ENCODE measurements at places on chromosomes 1 and 21. TPM values are rescaled to one million over a fixed set of nuclear protein-coding genes. Genes with fewer than 3 reads are reported as not detected.

Gene OR2T2
- total RNA-seq = not detected

Gene DNALI1
- total RNA-seq = 7.8 TPM

Gene RXRG
- not detected for total RNA-seq

Gene AMY2A
- not detected for total RNA-seq

Gene ARHGEF16
- 1.2 TPM for total RNA-seq

Gene MROH9
- not detected for total RNA-seq

Gene ADORA1
- total RNA-seq = 0.59 TPM

Gene COL18A1
- total RNA-seq = 60.3 TPM

Gene PER3
- total RNA-seq = 3.5 TPM

Gene CD1C
- total RNA-seq = not detected
